ENCODE measurements at places on chromosomes 4 and X. TPM values are rescaled to one million over a fixed set of nuclear protein-coding genes. Genes with fewer than 3 reads are reported as not detected.

DNA sequence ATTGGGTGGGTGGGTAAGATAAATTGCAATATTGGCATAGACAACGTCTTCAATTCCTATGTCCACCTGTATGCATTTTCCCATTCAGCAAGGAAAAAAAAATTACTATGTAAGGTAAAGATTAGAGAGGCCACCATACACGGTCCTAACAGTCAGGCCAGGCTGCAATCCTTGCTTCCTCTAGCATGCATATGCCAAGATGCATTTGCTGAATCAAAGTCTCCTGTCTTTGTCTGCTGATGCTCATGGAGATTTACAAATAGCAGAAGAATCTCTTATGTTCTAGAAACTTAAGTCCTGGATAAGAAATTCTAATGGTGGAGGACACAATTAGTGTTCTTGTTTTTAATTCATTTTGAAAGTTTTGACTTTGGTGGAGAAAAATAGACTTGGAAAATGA, 206.8 kb downstream of the PDGFC start:
- no peak for DNase-seq

DNA sequence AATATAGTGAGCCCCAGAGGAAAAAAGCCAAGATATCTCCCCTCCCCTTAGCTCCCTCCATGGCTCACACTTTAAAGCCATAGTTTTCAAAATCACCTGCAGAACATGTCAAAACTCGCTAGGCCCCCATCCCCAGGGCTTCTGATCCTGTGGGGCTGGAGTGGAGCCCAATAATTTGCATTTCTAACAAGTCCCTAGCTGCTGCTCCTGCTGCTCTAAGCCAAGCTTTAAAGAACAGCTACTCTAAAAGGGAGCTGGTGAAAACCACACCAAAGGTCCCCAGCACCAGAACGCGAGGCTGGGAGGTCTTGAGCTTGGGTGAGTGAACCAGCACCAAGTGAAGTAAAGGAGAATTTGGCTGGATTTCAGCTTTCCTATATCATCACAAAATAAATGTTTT, 237.1 kb downstream of the ZNF674 start:
- peak; percentile 27 for DNase-seq

DNA sequence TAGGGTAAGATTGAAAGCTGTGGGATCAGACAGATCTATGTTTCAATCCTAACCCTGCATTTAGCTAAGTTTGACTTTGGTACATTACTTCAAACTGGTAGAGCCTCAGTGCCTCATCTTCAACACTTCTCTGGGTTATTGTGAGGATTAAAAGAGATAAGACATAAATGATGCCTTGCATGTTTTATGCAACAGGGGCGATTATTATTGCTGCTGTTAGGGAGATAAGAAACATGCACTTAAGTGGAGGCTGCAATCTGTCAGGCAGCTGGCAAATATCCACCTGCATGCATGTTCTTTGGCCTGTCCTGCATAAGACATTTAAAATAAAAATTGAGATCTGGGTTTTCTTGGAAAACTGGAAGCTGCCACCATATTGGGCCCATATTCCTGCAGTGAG, 24.6 kb downstream of the UNC5C start:
- DNase-seq, result no peak

DNA sequence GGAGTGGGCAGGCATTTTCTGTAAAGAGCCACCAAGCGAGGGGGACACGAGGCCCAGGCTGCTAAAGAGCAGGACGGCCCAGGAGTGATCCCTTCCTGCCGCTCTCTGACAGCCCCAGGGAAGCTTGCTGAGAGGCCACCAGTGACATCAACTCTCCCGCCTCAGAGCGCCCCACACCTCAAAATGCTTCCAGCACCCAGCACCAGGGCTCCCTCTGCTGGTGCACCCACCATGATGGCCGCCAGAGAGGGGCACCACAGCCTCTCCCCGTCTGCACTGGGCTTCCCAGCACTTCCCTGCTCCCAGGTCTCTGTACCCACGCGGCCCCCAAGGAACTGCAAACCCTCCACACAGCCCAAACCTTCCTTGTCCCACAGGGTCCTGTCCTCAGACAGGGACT, 40.4 kb downstream of the GAK start:
- no peak for DNase-seq

GRCh38 chrX:103183912-103184311, 31.0 kb upstream of the BEX4 start:
- DNase-seq, result no peak

DNA sequence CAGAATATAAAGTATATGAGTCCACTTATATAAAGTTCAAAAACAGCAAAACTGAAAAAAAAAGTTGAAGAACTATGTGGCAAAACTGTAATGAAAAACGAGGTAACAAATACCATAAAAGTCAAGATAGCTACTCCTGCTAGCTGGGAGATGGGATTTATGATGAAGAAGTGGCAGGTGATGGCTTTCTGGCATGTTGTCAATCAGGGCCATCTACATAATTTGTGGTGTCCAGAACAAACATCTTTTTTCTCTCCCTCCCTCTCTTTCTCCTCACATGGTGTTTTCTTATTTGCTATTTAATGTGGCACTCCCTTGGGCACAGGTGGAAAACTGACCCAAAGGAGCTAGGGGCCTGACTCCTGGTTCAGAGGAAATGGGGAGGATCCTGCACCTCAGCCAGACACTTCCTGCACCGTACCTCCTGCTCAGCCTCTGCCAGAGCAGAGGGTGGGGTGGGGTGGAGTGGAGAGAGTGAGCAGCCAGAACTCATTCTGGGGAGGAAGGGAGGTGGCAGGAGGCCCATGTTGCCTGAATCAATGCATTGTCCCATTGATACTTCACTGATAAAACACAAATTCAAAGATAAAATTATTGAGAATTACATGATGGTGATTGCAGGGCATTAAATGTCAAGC, 5.3 kb upstream of the SAP30 start:
- DNase-seq, result no peak

- DNase-seq, result no peak
Measured at GRCh38 chrX:9947131-9947794, 19.9 kb upstream of the CLDN34 start.

GRCh38 chrX:70231666-70232065, 2.8 kb upstream of the AWAT1 start:
- DNase-seq, result no peak

DNA sequence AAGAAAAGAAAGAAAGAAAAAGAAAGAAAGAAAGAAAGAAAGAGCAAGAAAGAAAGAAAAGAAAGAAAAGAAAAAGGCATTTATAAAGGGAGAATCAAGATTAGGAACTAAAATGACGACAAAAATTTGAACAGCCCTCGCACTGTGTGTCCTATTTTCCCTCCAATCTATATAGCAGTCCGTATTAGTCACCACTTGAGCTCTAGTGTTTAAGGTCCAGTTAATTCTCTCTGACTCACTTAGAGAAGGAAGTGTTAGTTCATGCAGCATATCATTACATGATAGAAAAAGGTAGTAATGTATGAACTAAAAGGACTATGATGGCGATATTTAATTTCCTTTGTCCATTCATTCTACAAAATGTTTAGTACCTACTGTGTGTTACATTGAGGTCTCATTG, 122.7 kb downstream of the CBLL2 start:
- no peak for DNase-seq

- peak; percentile 26 for DNase-seq
Measured at GRCh38 chrX:154056770-154057241, 37.1 kb upstream of the IRAK1 start.

DNA sequence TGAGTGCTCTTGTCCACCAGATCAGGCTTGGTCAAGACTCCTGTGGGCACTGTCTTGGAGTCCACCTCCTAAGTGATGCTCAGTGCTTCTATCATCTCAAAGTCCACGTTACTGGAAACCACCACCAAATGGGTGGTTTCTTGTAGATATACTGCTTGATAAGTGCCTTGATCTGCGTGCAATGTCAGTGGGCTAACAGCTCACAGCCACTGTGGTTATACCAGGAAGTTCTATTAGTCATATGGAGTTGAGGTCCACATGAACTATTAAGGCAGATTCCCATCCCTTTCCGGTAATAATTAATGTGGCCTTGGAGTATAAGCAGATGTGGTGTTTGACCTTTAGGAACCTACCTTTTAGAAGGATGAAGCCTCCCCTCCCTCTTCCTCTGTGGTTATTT, 161.9 kb downstream of the ZNF518B start:
- no peak for DNase-seq

GRCh38 chrX:45497290-45497689, 296.6 kb upstream of the DIPK2B start:
- DNase-seq, result no peak

DNA sequence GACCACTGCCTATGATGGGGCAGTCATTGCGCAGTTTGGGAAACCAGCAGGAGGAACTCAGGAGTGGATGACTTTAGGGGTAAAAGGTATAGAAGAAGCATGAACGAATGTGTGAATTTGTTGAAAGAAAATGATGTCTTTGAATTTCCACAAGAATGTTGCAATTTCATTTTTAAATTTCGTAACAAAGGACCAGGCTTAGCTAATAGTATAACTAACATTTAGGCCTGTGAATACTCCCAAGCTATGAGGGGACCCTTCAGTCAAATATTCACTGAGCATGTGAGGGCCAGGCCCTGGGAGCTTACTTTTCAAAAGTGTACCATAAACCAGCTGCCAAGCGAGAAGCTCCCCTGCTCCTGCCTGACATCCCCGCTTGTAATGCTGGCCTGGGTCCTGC, 5.3 kb downstream of the MPC1L start:
- no peak for DNase-seq

GRCh38 chr4:2487632-2488031, 18.7 kb downstream of the RNF4 start:
- DNase-seq, result no peak

- no peak for DNase-seq
Measured at GRCh38 chr4:183636503-183636902, 22.5 kb downstream of the RWDD4 start.

- no peak for DNase-seq
Measured at GRCh38 chrX:78493180-78493579, 165.8 kb upstream of the CYSLTR1 start.

DNA sequence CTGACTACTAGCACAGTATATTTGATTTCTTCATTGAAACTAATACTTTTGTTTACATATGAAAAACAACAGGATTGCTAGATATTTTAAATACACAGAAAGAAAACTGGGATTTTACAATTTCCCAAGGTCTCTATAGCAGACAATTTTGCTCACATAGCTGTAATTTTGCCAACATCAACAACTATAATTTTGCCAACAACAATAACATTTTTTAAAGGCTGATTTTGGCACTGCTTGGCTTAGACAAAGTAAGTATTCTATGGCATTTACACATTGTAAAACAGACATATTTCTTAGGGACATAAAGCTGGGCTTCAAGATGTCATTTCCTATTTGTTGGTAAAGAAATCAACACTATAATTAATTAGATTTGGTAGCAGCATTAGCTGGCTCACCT, 922.1 kb downstream of the RAB28 start:
- no peak for DNase-seq

- no peak for DNase-seq
Measured at GRCh38 chr4:48296365-48296764, 26.7 kb upstream of the TEC start.

- DNase-seq, result no peak
Measured at GRCh38 chrX:63979480-63979879, 194.5 kb upstream of the ARHGEF9 start.

DNA sequence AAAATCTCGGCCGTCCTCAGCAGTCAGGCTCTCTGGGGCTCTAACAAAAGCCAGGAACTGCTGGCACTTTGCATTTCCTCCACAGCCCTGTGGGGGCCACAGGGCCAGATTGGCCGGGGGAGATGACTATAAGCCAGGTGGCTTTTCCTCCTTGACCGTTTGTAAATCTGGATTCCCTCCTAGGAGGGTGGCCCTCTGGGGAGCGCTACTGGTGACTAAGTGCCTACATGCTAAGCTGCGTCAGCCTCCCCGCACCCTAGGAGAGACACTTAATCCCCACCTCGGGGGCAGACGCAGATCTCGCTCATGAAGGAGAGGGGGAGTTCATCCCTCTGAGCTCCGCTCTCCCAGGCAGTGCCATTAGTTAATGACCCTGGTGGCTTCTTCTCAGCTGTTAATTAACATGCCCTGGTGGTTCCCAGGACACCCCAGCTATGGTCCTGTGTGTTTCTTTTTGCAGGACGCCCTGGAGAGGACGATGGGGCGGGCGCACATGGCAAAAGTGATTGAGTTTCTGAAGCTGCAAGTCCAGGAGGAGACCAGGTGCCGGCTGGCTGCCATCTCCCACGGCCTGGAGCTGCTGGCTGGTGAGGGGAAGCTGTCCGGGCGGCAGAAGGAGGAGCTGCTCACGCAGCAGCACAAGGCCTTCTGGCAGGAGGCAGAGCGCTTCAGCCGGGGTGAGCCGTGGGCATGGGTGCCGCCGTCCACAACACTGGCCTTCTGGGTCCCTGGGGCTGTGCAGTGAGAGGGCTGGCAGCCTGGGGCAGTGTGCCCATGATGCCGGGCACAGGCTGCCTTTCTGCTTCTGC, 41.6 kb downstream of the EVC start:
- DNase-seq, result no peak

GRCh38 chrX:39765327-39765726, 332.4 kb downstream of the BCOR start:
- DNase-seq, result no peak

GRCh38 chr4:105679186-105679585, 29.3 kb downstream of the INTS12 start:
- no peak for DNase-seq

- no peak for DNase-seq
Measured at GRCh38 chrX:52979568-52979967, 21.2 kb upstream of the FAM156A start.

GRCh38 chr4:114998316-114998715, 115.1 kb downstream of the NDST4 start:
- no peak for DNase-seq

- DNase-seq, result no peak
Measured at GRCh38 chr4:9903317-9903716, 118.0 kb downstream of the SLC2A9 start.

DNA sequence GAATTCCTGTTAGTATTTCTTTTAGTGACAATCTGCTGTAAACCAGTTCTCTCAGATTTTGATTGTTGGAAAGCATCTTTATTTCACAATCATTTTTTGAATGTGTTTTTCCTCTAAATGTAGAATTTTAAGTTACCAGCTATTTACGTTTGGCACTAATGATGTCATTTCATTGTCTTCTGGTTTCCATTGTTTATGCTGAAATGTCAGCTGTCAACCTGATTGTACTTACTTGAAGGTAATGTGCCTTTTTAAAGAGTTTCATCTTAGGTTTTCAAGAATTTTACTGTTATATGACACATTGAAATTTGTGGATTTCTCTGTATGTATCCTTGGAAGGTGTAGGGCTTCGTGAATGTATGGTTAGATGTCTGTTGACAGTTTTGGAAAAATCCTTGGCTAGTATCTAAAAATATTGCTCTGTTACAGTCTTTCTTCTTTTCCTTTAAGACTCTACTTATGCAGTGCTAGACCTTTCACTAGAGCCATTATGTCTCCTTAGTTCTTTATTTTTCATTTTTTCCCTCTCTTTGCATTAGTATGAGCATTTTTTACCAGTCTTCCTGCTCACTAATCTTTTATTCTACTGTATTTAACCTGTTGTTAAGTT, 30.4 kb downstream of the SMAD1 start:
- no peak for DNase-seq

KANTR gene
- 29.8 TPM for total RNA-seq

C4orf36 gene
- total RNA-seq, result 0.96 TPM

ATP5ME gene
- total RNA-seq, result 128 TPM

JCHAIN gene
- 700 TPM for total RNA-seq

SLC10A4 gene
- not detected for total RNA-seq

PCYT1B gene
- 0.16 TPM for total RNA-seq

CXCL3 gene
- 0.64 TPM for total RNA-seq
